ENCODE measurements at places on chromosomes 3 and 15.

GRCh38 chr3:56288258-56288657 lies 180.0 kb downstream of the ERC2 start:
- no peak for DNase-seq

DNA sequence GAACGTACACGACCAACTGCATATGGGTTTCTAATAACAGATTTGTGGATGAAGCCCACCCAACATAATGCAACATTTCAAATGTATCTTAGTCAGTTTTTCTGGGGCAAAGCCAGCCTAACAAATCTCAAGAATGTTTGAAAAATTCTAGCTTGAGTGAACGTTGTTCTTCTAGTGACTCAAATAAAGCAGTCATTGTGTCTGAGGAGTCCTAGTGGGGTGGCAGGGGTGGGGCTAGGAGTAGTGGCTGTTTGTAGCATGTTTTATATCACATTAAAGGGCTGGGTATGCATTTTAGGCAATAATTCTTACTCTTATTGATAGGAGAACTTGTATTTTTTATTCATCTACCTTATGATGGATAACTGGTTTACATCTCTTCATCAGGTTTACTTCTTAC lies 6.0 kb downstream of the B3GNT5 start:
- no peak for DNase-seq

DNA sequence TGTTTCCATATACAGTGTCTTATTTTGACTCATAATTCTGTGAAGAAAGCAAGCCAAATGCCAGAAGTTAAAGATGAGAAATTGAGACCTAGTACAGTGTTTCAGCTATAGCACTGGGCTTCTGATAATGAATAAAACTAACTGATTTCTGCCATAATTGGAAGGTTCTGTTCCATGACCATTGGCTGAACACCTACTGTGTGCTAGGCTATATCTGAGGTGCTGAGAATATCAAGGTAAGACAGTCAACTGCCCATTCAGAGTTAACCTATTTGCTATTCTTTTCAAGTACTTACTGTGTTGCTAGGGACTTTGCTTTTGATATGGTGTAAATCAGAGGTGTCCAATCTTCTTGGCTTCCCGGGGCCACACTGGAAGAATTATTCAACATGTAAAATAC lies 73.4 kb downstream of the LHFPL4 start:
- DNase-seq: no peak

GRCh38 chr3:150005243-150006112 lies 34.8 kb upstream of the PFN2 start:
- DNase-seq: no peak

- DNase-seq: no peak
Measured at GRCh38 chr3:50028346-50028745, 60.4 kb upstream of the RBM5 start.

- no peak for DNase-seq
Measured at GRCh38 chr15:61537337-61537736, 308.2 kb upstream of the RORA start.

DNA sequence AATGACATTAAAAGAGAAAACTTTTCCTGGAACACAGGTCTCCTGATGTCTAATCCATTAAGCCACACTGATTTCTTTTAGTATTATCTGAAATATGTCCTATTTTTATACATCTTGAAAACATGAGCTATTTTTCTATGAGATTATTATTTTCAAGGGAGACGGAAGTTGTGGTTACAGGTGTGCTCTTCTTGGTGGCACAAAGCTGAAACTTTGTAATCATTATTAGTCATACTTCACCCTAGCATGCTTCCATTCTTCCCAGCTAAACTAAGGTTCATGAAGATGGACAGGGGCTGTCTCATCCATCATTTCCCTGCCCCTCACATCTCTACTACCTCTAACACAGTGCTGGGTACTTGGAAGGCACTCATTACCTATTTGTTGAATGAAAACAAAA lies 85.6 kb upstream of the POU1F1 start:
- DNase-seq: no peak

- no peak for DNase-seq
Measured at GRCh38 chr3:53816425-53816824, 29.8 kb downstream of the CHDH start.

- no peak for DNase-seq
Measured at GRCh38 chr3:194168994-194169393, 33.0 kb downstream of the HES1 start.

GRCh38 chr3:9301798-9302197 lies 52.4 kb upstream of the SRGAP3 start:
- no peak for DNase-seq

DNA sequence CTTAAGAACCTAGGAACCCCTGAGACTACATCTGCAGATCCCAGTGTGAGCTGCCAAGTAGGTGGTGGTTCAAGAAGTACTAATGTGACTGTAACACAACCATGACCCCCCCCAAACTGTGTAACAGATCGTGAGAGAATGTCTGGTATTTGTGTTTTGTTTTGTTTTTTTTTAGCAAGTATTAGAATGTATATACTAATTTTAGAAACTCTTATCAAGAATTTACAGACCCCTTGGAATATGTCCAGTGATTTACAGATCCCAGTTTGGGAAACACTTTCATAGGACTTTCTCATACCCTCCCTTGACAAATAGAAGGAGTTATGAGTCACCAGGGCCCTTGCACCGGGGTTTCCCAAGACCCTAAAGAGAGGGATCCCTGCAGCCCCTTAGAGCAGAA lies 79.8 kb downstream of the SEMA5B start:
- no peak for DNase-seq

DNA sequence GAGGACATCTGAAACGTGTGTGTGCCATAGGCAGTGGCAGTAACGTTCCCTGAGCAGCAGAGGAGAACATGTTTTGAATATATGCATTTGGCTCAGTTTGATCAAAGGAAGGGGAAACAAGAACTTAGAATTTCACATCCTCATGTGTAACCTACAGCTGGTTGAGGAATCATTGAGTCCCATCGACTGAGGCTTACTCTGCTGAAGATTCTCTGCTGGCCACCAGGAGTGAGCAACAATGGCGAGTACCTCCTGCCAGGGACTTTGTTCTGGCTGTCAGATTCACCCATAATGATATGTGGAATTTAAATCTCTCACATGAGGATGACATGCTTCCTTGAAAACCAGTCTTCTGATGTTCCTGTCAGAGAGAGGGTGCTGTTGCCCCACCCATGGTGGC lies 21.3 kb downstream of the GORASP1 start:
- DNase-seq: no peak

DNA sequence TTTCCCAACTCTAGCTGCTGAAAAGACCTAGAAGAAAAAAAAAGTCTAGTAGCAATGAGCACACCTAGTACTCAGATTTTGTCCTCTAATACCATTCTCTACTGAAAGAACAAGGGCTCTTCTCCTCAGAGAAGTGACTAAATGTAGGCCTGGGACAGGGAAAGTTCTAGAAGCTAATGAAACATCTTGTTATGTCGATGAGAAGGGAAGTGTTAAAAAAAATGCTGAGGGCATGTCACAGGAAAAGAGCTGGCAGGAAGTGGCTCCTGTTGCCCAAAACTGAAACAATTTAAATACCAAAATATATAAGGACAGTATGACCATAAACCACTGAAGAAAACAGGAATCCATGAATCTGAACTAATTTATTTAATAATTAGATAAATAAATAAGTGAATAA lies 581.4 kb upstream of the TBL1XR1 start:
- no peak for DNase-seq

GRCh38 chr3:42519568-42519962 lies 17.1 kb downstream of the VIPR1 start:
- DNase-seq: no peak

- no peak for DNase-seq
Measured at GRCh38 chr15:29130476-29130875, 139.1 kb downstream of the NSMCE3 start.

- DNase-seq: no peak
Measured at GRCh38 chr3:146536681-146537080, 7.7 kb downstream of the PLSCR1 start.

- DNase-seq: no peak
Measured at GRCh38 chr3:164879201-164879600, 199.1 kb downstream of the SI start.

DNA sequence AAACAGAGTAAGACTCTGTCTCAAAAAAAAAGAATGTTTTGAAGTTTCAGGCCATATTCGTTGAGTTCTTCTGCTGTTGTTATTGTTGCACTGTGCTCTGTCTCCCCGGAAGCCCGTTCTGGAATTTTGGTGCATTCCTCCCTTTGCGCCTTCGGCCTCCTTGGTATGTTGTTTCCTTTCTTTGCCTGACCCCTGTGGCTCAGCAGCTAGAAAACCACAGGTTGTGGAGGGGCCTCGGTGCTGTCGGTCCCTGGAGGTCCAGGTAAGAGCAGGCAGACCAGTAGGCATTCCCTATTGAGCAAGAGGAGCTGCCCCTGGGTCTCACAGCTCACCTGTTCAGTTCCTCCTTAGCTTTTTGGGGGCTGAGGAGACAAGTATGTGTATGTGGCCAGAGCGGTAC lies 51.0 kb upstream of the DLG1 start:
- DNase-seq: no peak

- DNase-seq: peak; percentile 17
Measured at GRCh38 chr3:29183346-29184087, 97.4 kb upstream of the RBMS3 start.

DNA sequence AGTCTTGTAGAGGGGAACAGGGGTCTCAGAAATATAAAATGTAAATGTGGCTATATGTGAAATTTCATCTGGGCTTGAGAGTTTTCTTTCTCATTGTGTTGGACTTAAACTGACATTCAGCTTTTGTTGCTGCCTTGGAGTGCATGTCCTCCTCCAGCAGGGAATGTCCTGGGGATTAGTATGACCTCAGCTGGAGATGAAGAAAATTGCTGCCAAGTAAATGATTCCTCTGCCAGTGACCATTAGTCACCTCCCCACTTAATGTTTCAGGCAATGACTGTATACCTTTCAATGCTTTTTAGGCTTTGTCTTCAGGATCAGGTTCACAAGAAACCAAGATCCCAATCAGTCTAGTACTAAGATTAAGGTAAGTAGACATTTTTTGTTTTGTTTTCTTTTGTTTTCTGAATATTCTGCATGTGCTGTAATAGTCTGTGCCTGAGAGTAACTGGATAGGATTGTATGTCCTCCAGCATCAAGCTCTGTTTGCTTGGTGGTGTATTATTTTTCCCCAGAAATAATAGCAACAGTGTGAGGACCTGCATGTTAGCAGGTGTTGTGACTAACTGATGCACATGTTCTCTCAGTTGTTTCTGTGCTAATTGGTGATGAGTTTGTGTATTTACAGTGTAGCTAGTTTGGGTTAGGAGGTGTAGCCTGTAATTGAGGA lies 18.1 kb upstream of the SLC22A13 start:
- DNase-seq: no peak

GRCh38 chr3:175007306-175007705 lies 148.2 kb downstream of the NAALADL2 start:
- no peak for DNase-seq

DNA sequence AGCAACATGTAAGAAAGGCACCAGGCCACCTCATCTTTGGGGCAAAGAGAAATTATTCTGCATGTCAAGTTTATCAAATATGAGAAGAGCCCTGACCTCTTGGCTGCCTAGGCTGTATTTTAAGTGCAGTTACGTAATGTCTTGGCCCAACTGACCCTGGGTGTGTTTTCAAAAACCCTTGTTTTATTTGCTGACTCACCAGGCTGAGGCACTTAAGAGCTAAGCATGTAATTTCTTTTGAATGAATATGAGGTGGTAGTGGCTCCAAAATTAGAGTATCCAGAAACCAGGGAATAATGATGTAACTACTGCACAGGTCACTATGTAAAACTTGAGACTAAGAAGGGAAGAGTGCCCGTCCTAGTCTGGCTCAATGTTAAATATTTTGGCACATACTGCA lies 24.3 kb downstream of the PGPEP1L start:
- DNase-seq: no peak

- no peak for DNase-seq
Measured at GRCh38 chr15:66133247-66133885, 120.2 kb downstream of the MEGF11 start.
